ENCODE measurements at places on chromosomes 7 and 10.

DNA sequence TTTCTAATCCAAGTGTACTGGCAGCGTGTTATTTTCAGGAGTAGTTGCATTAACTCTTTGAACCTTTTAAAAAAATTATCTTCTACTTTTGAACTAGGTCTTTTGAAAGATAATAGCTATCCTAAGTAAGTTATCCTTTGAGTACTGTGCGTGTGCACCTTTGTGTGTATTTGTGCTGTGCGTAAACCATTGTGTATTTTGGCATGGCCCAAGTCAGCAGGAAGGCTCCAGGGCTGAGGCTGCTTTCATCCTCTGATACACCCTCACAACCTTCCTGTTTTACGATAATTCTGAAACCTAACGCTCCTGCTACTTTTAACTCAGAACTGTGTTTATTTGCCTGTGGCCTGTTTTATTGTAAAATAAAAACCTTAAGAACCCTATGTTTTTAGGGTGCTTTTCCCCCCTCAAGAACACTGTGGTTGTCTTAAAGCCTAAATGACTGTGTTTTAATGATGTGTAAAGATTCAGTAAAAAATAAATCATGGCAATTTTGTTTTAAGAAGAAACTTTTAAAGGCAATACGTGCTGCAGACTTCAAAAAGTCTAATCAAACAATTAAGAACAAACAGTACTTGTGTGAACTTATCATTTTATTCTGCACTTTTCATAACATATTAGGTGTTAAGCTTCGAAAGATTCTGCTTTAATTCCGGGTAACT lies 57.5 kb downstream of the HDAC9 start:
- DNase-seq: no peak

GRCh38 chr10:35889971-35890675 lies 248.0 kb upstream of the FZD8 start:
- no peak for DNase-seq

- no peak for DNase-seq
Measured at GRCh38 chr10:96517284-96517683, 3.6 kb upstream of the TLL2 start.

GRCh38 chr7:121503039-121503438 lies 106.9 kb upstream of the FAM3C start:
- no peak for DNase-seq

- no peak for DNase-seq
Measured at GRCh38 chr10:123496375-123496774, 169.8 kb upstream of the GPR26 start.

GRCh38 chr7:7761974-7762779 lies 43.8 kb upstream of the RPA3 start:
- no peak for DNase-seq

GRCh38 chr7:23968791-23969190 lies 258.8 kb downstream of the STK31 start:
- no peak for DNase-seq

DNA sequence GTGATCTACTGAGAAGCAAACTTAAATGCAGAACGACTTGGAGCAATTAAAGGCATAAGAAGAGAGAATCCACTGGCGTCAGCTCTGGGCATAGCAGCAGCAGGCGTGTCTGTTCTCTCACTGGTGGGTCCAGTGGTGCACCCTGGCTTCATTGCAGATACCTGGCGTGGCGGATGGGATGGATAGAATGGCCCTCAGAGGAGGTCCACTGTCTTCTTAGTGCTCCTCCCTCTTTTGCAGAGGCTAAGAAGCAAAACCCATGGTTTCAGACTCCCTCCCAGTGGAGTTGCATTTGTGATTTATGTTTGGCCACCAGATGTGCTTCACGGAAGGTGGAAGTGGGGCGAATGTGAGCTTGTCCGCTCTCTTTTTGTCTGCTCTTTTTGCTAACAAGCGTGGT lies 28.4 kb upstream of the PRKAG2 start:
- DNase-seq: no peak

DNA sequence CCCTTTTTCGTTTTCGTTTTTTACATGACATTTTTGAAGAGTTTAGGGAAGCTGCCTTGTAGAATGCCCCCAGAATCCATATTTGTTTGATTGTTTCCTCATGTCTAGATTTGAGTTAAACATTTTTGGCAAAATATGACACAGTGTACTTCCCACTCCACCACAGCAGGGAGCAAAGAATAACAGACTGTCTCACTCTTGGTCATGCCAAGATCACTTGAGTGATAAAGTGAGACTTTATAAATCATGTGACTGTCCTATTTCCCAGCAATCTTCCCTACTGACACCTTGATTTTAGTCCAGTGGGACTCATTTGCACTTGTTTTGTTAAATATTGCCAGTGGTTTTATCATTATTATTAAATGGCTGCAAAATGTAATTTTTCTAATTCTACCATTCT lies 44.4 kb upstream of the USP6NL start:
- DNase-seq: no peak

DNA sequence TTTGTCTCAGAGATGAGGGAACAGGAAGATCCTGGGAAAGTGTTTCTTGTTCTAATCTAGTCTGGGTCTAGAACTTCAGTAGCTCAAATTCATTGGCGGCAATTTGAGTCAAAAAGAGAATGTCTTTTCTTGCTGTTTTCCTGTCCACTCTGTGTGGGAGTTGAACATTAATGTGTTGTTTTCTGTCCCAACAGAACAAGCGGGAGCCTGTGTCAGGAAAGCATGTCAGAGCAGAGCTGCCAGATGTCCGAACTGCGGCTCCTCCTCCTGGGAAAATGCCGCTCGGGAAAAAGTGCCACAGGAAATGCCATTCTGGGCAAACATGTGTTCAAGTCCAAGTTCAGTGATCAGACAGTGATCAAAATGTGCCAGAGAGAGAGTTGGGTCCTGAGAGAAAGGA lies 16.0 kb downstream of the GIMAP8 start:
- DNase-seq: no peak

- DNase-seq: no peak
Measured at GRCh38 chr7:90856351-90857070, 260.4 kb downstream of the CDK14 start.

GRCh38 chr10:35432781-35433338 lies 96.6 kb downstream of the CCNY start:
- DNase-seq: no peak

DNA sequence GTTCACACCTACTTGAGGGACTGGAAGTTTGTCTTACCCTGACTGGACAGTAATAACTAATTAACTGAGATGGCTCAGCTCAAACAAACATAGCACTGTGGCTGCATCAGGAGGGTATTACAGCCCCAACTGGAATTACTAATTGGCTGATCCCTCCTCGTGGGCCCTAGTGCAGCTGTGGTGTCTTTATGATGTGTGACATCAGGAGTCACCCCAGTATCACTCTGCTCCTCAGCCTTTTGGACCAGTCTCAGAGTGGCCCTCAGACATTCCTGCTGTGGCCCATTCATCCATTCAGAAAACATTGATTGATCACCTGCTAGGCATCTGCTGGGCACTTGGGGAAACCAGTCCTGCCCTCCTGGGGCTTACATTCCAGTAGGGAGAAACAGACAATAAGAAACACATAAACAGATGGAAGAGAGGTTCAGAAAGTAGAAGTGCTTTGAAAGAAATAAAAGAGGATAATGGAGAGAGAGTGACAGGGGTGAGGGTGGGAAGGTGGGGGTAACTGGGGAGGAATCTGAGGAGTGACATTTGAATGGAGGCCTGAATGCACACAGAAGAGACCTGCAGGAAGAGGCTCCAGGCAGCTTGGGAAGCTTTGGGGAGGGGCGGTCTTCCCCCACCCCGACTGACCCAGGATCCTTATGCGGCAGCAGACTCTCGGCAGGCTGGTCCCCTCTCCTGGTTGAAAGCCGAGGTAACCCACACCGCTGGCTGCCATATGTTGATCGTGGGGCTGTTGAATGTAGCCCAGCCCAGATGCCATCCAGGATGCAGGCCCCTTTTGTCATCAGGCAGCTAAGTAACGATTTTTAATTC lies 113.1 kb downstream of the C10orf105 start:
- no peak for DNase-seq

DNA sequence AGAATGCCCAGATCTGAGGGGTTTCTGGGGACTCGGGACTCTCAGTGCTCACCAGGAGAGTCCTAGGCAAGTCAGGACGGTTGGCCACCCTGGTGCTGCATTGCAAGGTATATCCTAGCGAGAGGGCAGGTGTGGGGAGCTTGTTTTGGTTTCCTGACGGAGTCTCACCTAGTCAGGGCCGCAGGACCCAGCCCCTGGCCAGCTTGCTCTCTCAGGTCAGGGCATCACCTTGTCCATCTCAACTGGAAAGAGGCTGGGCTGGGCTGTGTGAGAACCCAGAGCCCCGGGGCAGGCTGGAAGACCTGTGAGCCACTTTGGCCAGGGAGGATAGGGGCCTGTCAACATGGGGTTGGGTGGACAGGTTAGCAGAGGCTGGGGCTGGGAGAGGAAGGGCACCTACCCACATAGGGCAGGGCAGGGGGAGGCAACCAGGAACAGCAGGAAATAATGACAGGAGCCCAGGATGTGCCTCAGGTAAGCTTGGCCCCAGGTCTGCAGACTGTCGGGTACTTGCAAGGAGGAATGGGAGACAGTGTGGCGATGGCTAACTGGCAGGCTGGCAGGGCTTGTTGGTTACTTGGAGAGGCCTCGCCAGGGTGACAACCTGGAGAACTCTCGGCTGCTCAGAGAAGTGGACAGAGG lies 31.5 kb downstream of the DNAJB12 start:
- no peak for DNase-seq

DNA sequence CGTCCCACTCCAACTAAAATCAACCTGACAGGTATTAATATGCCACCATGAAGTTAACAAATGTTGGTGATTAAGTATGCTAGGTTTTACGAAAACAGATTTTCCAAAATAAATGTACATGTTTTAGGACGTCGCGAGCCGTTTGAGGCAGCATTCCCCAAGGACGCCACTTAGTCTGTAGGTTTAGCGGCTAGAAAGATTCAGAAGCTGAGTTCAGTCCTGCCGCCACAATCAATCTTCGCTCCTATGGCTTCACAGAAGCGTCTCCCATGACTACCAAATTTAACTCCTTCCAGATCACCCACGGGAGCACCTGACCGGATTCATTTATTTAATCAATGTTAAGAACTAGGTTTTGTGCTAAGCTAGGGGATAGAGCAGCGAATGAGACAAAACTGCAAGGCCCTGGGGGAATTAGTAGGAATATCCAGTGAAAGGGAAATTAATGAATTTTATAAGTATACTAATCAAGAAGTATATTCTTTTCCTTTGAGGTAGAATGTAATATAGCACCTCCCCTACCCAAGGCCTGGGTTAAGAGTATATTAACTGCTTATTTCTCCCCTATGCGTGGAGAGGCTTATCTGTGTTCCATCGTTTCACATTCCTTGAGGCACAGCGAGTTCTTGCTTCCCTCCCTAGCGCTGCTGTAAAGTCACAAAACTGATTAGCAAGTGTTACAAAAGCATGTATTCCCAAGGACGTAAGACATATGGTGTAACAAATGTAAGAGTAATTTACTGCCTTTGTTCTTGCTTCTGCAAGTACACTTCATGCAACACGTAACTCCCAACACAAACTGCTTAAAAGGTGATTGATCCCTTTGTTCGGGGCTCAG lies 994 bp upstream of the CYP51A1 start:
- DNase-seq: no peak

GRCh38 chr7:66974986-66975590 lies 20.3 kb downstream of the SBDS start:
- no peak for DNase-seq

- no peak for DNase-seq
Measured at GRCh38 chr10:8321990-8322389, 267.5 kb downstream of the GATA3 start.

DNA sequence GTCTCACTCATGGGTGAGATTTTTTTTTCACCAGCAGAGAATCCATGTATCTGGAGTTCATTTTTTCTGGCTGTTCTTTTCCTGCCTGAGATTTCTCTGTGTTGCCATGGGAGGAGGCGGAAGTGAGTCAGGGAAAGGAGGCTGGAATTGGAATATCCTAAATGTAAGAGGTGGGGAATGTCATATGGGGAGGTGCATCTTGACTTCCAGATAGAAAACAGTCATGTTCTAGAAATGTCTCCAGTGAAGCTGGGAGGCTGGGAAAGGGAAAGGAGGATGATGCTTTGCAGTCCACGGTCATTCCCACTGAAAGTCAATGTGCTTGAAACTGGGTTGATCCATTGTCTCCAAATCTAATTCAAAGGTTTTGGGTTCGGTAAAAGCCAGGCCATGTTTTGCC lies 39.7 kb upstream of the HPS1 start:
- DNase-seq: no peak

- DNase-seq: no peak
Measured at GRCh38 chr10:42149027-42149700, 489.2 kb downstream of the ZNF33B start.

GRCh38 chr7:31074120-31074383 lies 21.9 kb downstream of the ADCYAP1R1 start:
- no peak for DNase-seq

GRCh38 chr10:1370298-1370697 lies 314.1 kb downstream of the WDR37 start:
- no peak for DNase-seq

DNA sequence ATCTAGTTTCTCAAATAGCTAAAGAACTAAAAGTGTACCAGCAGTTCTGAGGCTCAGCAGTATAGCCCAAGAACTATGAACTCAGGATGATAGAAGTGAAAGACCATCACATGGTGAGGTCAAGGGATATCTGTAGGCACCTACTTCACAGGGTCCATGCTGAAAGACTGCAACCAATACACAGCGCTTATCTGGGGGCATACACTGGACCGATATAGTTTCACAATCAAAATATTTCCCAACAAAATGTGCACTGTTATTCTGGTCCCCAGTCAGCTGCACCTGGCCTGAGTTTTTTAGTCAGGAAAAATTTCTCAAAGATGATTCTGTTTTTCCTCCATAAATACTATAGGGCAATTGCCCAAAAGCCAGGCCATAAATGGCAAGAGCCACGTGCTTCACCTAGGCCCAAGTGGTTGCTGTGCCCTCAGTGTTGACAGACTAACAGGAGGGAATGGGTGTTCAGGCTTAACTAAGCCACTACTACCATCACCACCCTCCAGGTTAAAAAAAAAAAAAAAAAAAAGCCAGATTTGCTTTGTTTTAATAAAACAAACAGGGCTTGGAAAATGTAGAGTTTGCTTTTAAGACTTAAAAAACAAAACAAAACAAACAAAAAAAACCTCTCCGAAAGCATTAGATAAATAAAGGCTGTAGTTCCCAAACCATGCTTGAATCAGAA lies 58.5 kb downstream of the OGDH start:
- no peak for DNase-seq

Measured in activated B cell treated with CpG ODN at 0.5 μM for 24 hours (primary cell).